Fibroblast of skin of right quadriceps (primary cell): ENCODE measurements at places on chromosomes 11 and 22.

GRCh38 chr11:94519478-94520084, 7.3 kb downstream of the C11orf97 start:
- DNase-seq: peak; percentile 35

- DNase-seq: no peak
Measured at GRCh38 chr11:76041208-76041607, 165.1 kb downstream of the WNT11 start.

DNA sequence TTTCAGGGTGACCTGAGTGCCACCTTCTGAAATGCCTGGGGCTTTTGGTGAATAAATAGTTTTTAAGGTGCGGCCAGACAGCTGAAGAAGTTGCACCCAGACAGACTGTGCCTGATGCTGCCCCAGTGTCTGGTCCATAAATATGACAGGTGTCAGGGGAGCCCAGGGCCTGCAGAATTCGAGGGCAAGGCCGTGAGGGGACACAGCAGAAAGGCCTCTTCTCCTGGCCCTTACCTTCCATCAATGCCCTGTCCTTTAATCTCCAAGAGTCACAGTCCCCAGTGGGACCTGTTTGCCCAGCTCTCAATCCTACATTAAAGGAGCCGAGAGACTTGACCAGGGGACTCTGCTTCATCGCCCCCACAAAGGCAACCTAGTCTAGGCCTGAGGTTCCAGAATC, 45.7 kb downstream of the NAT10 start:
- no peak for DNase-seq

- peak; percentile 97 for DNase-seq
Measured at GRCh38 chr11:66418168-66418985, 2.5 kb upstream of the NPAS4 start.

GRCh38 chr22:50720301-50721256, 17.4 kb upstream of the ACR start:
- DNase-seq: no peak

DNA sequence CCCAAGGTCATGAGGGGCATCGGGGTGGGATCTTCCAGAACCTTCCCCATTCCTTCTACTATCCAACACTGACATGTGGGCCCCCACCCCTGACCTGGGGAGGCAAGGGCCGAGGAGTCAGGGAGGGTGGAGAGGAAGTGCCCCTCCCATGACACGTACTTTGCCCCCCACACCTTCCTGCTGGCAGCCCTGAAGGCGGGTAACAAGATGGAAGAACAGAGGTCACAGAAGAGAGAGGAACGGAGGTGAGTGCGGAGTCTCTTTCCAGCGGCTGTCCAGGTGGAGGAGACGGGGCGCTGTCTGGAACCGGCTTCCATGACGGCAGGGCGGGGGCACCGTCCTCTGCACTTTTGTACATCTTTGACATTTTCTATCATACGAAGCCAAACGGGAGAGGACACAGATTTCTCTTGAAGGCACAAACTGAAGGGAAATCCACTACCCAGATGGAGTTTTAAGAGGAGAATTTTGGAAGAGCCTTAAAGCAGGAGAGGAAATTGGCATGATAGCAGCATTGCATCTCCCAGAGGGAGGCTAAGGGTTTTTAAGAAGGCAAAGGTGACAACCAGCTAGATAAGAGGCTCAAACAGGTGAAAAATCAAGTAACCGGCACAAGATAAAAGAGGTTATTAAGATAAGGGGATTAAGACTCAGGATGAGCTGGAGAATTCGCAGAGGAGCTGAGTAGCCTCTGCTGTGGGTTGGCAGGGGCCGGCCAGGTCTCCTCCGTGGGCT, 16.7 kb downstream of the OSBPL5 start:
- DNase-seq: no peak

- peak; percentile 50 for DNase-seq
Measured at GRCh38 chr11:17277024-17277584, 565 bp downstream of the NUCB2 start.

- no peak for DNase-seq
Measured at GRCh38 chr11:131951121-131951520, 580.7 kb downstream of the NTM start.

- DNase-seq: peak; percentile 6
Measured at GRCh38 chr22:25057013-25057881, 104.7 kb downstream of the KIAA1671 start.

DNA sequence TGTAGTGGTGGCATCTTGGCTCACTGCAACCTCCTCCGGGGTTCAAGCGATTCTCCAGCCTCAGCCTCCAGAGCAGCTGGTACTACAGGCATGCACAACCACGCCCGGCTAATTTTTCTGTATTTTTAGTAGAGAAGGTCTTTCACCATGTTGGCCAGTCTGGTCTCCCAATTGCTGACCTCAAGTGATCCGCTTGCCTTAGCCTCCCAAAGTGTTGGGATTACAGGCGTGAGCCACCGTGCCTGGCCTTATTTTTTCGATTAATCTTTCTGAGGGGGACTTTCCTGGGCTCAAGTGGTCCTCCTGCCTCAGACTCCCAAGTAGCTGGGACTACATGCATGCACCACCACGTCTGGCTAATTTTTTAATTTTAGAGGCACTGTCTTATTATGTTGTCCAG, 5.6 kb downstream of the SNU13 start:
- DNase-seq: no peak

GRCh38 chr11:29159552-29160465, 857.0 kb downstream of the KCNA4 start:
- DNase-seq: peak; percentile 77

- DNase-seq: no peak
Measured at GRCh38 chr11:86274999-86275398, 27.0 kb upstream of the HIKESHI start.

- DNase-seq: no peak
Measured at GRCh38 chr11:47403571-47403970, 4.8 kb upstream of the SLC39A13 start.

DNA sequence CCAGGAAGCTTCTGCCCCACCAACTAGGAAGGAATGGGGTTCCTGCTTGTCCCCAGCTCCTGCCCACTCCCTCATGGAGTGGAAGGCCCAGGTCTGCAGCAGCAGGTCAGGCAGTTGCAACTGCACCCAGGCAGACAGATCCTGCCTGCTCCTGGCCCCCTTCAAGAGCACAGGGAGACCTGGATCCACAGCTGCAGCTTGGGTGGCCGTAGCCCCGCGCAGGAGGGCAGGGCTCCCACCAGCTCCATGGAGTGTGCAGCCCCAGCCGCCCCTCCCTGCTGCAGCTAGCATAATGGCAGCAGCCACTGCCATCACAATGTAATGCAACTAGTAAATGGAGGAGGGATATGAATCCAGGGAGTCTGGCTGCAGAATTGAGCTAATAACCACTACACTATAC, 187.5 kb upstream of the PLET1 start:
- no peak for DNase-seq

- DNase-seq: no peak
Measured at GRCh38 chr11:43401252-43401651, 42.5 kb downstream of the TTC17 start.

- DNase-seq: no peak
Measured at GRCh38 chr11:2471804-2472096, 26.9 kb downstream of the KCNQ1 start.

- no peak for DNase-seq
Measured at GRCh38 chr22:39368461-39368911, 18.7 kb downstream of the SYNGR1 start.

DNA sequence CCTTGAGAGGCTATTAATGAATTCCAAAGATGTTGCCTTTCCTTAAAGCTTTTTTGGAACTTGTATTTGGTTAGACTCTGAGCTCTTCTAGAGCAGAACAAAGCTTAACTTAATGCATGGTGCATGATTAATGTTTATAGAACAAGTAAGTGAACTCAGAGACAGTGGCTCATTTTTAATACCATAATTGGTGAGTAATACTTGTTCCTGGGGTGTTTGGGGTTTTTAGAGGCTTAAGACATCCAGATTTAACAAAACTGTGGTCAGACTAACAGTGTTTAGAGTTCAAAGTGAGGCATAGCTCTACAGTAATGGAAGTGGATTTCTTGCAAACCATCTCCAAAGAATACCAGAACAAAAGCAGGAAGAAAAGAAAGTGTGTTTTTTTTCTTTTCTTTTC, 73.7 kb upstream of the CTSC start:
- DNase-seq: peak; percentile 87

- peak; percentile 48 for DNase-seq
Measured at GRCh38 chr11:120985718-120986569, 38.0 kb upstream of the TBCEL start.

DNA sequence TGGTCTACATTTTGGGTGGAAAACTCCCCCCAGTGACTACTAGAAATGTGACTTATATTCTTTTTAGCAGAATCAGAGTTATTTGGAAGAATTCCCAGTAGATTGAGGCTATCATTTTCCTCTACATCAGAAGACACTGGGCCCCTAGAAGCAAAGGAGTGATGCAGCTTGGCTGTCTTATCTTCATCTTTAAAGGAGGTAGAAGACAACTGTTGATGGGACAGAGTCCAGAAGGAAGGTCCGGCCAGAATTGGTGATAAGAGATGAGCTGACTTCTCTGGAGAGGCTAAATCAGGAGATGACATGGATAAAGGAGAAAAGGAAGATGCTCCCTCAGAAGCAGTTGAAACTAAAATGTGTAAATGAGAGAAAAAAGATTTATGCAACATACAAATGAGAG, 149.6 kb downstream of the ENTHD1 start:
- DNase-seq: no peak

DNA sequence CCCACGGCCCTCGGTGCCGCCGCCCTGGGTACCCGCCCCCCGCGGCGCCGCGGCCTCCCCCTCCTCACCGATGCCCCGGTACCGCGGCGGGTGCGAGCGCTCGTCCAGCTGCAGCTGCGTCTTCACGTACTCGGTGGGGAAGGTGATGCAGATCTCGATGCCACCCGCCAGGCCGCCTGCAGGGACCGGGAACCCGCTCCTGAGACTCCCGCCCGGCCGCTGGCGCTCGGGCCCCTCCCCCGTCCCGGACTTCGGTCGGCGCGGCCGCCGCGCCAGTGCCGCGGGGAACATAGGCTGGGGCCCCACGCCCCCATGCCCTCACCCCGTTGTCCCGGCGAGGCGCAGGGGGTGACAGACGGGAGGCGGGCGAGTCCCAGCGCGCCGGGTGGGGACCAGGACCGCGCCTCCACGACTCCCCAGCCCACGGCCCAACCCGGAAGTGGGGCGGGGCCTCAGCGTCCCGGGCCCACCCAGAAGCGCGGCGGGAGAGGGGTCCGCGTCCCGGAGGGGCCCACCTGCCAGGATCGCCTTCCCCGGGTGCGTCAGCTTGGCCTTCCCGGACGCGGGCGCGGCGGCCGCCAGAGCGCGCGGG, 375 bp downstream of the SLC25A1 start:
- no peak for DNase-seq

- DNase-seq: no peak
Measured at GRCh38 chr11:34267417-34267816, 90.4 kb downstream of the ABTB2 start.

- DNase-seq: no peak
Measured at GRCh38 chr11:83355391-83355790, 69.2 kb upstream of the CCDC90B start.

DNA sequence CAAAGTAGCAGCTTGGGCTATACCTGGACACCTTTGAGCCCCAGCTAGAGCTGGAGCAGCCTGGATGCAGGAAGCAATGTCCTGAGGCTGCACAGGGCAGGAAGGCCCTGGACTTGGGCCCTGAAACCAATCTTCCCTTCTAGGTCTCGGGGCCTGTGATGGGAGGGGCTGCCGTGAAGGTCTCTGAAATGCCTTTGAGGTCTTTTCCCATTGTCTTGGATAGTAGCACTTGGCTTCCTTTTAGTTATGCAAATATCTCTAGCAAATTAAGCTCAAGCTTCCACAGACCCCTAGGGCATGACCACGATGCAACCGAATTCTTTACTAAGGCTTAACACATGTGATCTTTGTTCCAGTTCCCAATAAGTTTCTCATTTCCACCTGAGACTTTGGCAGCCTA, 40.0 kb downstream of the LINC01488 start:
- DNase-seq: no peak

DNA sequence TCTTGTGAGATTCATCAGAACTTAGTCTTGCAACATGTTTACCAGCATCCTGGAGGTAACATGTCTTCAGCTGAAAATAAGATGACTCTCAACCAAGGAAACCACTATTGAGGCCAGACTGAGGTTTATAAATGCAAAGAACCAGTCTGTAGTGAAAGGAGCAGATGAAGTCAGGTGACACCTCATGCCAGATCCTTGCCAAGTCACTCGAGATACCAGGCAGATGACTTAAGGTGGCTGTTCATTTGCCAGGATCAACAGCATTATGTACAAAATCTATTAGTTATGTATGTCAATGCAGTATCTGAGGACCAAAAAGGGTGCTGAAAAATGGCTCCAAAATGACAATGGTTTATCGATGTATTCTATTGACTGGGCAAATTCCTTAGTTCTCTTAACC, 100.0 kb upstream of the SOX6 start:
- DNase-seq: peak; percentile 8

- DNase-seq: no peak
Measured at GRCh38 chr22:35886309-35886708, 142.3 kb downstream of the RBFOX2 start.

DNA sequence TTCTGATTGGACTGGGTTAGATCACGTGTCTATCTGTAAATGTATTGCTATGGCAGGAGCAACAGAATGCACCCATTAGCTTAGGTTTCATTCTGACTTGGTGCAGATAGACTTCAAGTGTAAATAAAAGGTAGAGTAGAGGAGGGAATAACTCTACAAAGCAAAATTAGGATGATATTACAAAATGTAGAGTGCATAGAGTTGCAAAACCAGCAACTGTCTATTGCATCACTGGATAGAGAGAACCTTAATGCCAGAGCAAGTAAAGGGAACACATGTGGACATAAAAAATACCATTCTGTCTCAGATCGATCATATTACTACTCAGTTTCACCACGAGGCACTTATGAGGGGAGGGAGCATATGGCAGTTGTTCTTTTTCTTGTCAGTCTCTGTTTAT, 22.0 kb upstream of the CAT start:
- no peak for DNase-seq

DNA sequence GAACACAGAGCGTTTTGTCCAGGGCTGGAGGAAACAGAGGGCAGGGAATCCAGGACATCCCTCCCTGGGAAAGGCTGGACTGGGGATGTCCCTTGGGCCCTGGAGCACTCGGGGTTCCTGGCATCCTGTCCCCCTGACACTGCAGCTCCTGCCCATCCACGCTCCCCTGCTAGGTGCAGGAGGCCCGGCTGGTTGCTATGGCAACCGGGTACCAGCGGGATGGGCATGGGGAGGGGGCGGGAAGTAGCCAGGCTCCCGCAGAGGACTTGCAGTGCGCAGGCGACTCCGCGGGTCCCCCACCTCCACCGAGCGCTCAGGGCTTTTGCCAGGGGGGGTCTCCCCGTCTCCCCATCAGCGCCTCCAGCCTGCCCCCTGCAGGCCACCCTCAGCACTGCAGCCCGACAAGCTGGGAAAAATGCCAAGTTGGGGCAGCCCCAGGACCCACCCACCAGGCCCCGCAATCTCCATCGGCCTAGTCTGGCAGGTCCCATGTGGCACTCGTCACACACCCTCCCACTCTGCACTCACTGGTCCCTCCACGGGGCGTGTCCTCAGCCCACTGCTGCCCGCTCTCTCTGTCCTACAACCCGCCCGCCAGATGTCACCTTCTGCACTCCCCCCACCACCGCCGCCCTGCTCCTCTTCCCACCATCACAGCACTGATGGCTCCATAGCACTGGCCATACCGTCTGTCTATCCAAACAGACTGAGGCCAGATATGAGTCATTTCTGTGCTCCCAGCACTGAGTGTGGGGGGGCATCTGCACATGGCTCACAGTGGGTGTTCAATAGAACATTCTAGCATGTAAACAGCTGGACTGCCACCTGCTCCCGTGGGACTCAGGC, 31.5 kb downstream of the KIAA0930 start:
- DNase-seq: peak; percentile 69

GRCh38 chr11:70725278-70725677, 326.9 kb downstream of the CTTN start:
- DNase-seq: no peak

- DNase-seq: peak; percentile 55
Measured at GRCh38 chr22:24471570-24471969, 23.6 kb upstream of the UPB1 start.
